Stimulated activated CD8-positive, alpha-beta memory T cell treated with anti-CD3 and anti-CD28 coated beads, Interleukin-4, amount 100 ng/mL, for 4 hours (primary cell): ENCODE measurements at places on chromosomes 4 and X.

- DNase-seq, result no peak
Observed at GRCh38 chr4:39568805-39569204, 41.6 kb upstream of the UGDH start.

GRCh38 chr4:140603286-140603685 lies 34.5 kb upstream of the UCP1 start:
- no peak for DNase-seq

- no peak for DNase-seq
Observed at GRCh38 chr4:181966104-181966551, 277.1 kb upstream of the TENM3 start.

GRCh38 chr4:8838296-8838960 lies 33.2 kb downstream of the HMX1 start:
- no peak for DNase-seq

DNA sequence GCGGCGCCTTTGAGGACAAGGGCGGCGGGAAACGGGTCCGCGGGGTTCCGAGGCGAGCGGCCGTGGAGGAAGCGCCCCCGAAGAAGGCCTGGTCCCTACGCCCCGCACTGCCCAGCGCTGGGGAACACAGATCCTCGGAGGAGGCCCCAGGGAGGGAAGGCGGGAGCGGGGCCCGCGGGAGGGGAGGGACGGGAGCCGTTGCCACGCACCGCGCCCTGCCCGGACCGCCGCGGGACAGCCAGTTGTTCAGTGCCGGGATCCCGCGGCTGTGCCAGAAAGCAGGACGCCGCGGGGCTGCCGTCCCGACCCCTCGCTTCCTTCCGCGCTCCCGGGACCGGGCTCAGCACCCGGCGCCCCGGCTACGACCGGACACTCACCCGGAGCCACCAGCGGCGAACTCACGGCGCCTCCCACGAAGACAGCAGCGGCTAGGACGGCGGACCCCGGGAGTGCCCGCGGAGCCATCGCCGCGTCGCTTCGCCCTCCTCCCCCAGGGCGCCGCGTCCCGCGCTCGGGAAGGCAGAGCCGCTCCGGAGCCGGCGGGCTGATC lies 278 bp downstream of the RELL1 start:
- no peak for DNase-seq

DNA sequence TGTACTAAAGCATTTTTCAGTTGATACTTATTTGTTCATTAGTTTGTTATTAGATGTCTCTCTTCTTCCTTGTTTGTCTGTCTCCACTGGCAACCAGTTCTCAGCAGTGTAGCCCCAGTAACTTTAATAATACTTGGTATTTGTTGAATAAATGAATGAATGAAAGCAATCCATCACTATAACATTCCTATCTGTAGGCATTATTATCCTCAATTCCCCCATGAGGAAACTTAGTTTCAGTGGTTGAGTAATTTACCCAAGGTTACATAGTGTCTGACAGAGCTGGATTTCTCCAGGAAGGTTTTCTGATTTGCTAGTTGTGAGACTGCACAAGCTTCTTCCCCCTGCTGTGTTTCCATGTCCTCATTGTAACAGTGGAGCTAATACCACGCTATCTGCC lies 27.8 kb upstream of the MAOB start:
- no peak for DNase-seq

DNA sequence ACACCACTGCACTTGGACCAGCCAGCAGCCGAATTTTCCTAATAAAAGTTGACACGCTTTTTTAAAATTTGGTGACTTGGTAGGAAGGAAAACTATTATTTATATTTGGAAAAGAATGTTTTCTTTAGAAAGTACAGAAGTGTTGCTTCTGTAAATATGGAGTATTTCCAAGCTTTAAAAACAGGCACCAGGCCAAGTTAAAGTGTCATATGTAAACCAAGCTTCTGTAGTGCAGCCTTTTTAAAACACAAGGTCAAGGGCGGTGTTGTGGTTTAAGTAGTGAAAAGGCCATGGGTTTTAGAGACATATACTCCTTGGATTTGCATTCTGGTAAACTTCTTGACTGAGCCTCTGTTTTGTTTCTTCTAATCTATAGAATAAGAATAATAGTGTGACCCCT lies 62.7 kb downstream of the TRIM2 start:
- no peak for DNase-seq

- no peak for DNase-seq
Observed at GRCh38 chrX:73266766-73267165, 52.1 kb upstream of the NAP1L2 start.

- DNase-seq, result no peak
Observed at GRCh38 chr4:119189638-119190037, 22.9 kb upstream of the USP53 start.

GRCh38 chr4:141761926-141762325 lies 125.5 kb downstream of the IL15 start:
- no peak for DNase-seq

GRCh38 chr4:186023975-186024374 lies 45.0 kb upstream of the TLR3 start:
- no peak for DNase-seq

- no peak for DNase-seq
Observed at GRCh38 chr4:79563219-79563618, 155.2 kb upstream of the GK2 start.
